Glutamatergic neuron (in vitro differentiated cells): ENCODE measurements at places on chromosomes 1 and 21. TPM values are rescaled to one million over a fixed set of nuclear protein-coding genes. Genes with fewer than 3 reads are reported as not detected.

- no peak for DNase-seq
Observed at GRCh38 chr1:150002217-150002616, 8.3 kb downstream of the OTUD7B start.

Gene RAB7B
- total RNA-seq = not detected

Gene TCHH
- 0.49 TPM for total RNA-seq

Gene TUFT1
- 7.0 TPM for total RNA-seq

- no peak for DNase-seq
Observed at GRCh38 chr1:233446935-233447334, 119.4 kb downstream of the MAP3K21 start.

DNA sequence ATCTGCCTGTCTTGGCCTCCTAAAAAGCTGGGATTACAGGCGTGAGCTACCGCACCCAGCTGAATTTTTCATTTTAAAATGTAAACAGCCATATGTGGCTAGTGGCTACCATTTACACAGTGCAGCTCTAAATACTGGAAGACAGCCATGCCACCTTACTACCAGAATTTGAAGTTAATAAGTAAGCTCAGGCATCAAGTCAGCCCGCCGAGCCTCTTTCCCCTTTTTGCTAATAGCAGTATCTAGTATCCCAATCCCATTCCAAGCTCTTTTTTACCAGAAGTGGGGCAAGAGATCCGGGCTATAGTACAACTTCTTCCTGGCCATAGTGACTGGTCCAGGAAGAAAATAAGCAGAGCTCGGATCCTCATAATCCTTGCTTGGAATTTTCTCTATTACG, 15.1 kb downstream of the TAF13 start:
- no peak for DNase-seq

DNA sequence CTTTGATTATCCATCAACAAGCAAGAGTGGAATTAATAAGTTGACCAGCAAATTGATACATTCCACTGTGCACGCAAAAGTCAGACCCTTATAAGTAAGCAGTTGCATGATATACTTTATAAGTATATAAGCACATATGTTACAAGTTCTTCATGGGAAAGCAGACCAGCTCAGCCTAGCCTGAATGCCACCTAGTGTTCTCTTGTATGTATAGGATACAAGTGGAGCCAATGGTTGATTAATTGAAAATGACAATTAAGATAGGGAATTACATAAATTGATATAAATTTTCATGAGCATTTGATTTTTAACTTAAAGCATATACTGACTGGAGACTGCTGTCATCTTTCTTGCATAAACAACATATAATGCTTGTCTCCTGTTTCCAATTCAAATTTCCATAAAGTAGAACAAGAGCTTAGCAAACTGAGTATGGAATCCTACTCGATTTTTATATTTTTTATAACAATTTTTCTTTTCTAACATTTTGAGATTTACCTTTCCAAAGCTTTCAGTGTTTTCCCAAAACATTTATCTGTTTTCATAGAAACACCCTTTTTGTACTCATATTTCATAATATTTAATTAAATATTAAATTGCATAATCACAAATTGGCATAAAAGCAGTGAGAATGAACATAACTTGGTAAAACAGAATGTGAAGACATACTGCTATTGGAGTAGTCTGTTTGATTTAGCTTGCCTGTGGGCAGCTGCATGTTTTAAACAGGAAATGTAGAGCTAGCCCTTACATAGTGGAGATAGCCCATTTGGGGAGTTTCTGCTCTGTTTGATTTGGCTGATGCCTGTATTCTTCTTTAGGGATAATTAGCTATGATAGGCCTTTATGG, 62.8 kb downstream of the MAGI3 start:
- no peak for DNase-seq
